Calu3 (cell line): ENCODE measurements at places on chromosomes 4 and X.

GRCh38 chrX:50168241-50168687 lies 32.5 kb downstream of the AKAP4 start:
- no peak for DNase-seq

- DNase-seq: no peak
Measured at GRCh38 chr4:26080870-26081628, 167.0 kb downstream of the SMIM20 start.

DNA sequence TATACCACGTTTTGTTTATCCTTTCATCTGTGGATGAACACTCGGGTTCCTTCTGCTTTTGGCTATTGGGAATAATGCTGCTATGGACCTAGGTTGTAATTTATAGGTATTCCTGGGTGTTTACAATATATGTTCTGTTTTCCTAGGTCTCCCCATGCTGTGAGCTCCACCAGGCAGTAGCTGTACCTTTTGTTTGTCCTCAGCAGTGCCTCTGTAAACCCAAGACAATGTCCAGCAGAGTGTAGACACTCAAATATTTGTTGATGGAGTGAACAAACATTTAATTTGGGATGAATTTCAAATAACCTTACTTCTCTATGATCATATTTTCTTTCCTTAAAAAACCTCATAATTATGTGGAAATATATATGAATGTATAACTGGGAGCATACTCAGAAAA lies 259.5 kb upstream of the BOD1L1 start:
- no peak for DNase-seq

DNA sequence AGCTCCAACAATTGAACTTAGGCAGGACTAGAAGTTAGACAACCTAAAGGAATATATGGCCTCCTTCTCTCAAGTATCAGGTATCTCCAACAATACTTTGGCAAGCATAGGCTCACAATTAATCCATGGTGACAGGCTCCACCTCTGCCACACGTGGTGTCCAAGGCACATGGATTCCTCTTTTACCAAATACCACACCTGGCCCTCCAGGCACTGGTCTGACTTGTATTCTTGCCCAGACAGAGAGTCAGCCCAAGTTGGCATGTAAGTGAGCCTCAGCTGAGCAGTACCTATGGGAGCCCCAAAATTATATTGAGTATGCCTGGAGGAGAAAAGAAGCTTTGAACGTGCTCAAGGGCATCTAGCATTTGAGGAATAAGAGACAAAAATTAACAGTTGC lies 19.6 kb downstream of the SRPX2 start:
- DNase-seq: no peak

GRCh38 chrX:120213438-120214265 lies 37.0 kb upstream of the ZBTB33 start:
- DNase-seq: peak; percentile 62

GRCh38 chrX:3286196-3286945 lies 60.1 kb downstream of the MXRA5 start:
- peak; percentile 12 for DNase-seq

DNA sequence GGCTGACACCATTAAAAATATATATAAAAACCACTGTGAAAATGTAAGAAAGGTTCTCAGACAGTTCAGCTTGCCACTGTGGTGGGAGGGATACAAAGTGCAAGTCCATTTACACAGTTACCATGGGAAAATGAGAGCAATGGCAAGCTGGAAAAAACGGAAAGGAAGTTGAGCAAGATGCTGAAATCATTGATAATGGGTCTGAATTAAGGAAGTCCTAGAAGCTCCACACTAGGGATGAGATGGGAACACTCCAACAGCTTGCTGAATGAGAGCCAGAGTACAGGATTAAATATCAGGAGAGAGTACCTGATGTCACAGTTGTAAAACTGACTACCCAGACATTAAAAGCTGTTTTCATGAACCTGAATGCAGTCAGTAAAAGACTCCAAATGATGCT lies 218.6 kb downstream of the PRDM5 start:
- DNase-seq: no peak

GRCh38 chrX:154466907-154467306 lies 8.8 kb downstream of the PLXNA3 start:
- no peak for DNase-seq

DNA sequence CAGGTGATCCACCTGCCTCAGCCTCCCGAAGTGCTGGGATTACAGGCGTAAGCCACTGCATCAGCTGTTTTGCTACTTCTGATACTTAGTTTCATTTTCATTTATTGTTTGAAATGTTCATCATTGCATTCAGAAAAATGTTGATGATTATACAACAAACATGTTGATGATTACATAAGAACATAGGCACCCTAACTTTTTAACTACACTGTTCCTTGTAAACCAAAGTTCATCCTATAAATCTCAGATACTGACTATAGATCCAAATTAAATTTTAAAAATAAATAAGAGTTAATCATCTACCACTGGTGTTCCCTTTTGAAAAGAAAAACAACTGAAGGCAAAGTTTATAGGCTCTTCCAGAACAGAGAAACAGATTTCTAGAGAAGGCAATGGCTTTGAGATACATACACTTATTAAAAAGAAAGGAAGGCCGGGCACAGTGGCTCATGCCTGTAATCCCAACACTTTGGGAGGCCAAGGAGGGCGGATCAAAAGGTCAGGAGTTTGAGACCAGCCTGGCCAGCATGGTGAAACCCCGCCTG lies 23.4 kb downstream of the TRIM75 start:
- no peak for DNase-seq

DNA sequence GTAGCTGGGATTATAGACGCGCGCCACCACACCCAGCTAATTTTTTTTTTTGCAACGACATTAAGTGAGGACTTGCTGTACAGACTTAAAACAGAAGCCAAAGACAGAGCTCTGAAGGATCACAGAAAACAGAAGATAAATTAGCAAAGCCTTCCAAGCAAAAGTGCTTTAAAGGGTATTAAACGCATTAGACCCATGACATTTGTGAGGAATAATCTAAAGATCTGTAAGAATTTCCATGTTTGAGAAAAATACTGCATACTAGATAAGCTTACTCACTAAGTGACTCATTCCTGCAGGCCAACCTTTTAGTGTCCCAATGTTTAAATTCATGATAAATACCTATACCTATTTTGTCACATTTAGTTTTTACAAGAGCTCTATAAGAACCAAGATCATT lies 27.4 kb downstream of the SMARCA1 start:
- no peak for DNase-seq

DNA sequence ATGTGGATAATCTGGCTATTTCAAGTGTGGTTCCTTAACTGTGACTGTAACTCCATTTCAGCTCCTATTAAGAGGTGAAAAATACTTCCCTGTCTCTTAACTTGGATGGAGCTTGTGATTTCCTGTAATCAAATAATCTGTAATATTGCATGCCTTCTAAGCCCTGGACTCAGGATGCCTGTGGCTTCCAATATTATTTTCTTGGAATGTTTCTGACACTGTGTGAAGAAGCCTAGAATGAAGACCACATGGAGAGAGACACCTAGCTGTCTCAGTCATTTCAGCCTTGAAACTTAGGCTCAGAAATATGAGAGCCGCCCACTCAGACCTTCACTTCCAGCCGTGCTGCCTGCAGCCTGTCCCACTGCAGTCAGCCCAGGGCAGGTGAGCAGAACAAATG lies 544.3 kb downstream of the TRIML1 start:
- no peak for DNase-seq
